ENCODE measurements at places on chromosomes 5 and 9. TPM values are rescaled to one million over a fixed set of nuclear protein-coding genes. Genes with fewer than 3 reads are reported as not detected.

Gene GPR150
- total RNA-seq: 0.15 TPM

Gene MAP3K1
- 1.7 TPM for total RNA-seq

Gene OR1Q1
- total RNA-seq: not detected

Gene WDR38
- total RNA-seq: not detected

Gene MARCOL
- total RNA-seq: not detected

Gene TMEM232
- not detected for total RNA-seq

Gene GZMA
- not detected for total RNA-seq

Gene CDX1
- total RNA-seq: not detected

Gene WNT8A
- total RNA-seq: not detected

Gene CD74
- total RNA-seq: not detected

Gene BRINP1
- 0.16 TPM for total RNA-seq

Gene DNAJB5
- total RNA-seq: 6.2 TPM

Data from A549 treated with ZK216348 at 1 μM for 4 hours (cell line).